CD8-positive, alpha-beta memory T cell (primary cell): ENCODE measurements at places on chromosomes 3 and 15.

- DNase-seq: peak; percentile 78
Observed at GRCh38 chr3:10194328-10195071, 29.8 kb downstream of the IRAK2 start.

DNA sequence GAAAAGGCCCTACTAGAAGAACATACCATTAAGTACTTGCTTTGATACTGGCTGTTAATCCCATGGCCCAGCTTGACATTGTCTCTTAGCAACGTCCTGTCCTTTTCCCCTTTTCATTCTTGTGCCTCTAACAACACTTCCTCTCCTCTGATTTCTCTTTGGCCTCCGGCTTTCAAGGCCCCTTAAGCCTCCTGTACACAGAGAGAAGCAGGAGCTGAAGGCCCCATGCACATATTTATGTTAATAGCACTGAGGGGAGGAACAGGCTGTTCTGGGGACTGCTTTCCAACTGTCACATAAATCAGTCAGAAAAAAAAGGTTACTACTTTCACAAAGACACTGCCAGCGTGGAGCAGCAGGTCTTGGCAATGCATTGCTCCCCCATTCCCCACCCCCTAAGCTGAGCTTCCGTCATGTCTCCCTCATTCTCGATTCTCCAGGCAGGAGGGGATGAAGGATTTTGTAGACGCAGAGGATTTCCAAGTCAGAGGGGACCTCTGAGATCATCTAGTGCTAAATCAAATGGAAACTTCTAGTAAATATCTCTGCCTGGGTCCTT, 257.4 kb upstream of the ADAMTS9 start:
- DNase-seq: no peak

DNA sequence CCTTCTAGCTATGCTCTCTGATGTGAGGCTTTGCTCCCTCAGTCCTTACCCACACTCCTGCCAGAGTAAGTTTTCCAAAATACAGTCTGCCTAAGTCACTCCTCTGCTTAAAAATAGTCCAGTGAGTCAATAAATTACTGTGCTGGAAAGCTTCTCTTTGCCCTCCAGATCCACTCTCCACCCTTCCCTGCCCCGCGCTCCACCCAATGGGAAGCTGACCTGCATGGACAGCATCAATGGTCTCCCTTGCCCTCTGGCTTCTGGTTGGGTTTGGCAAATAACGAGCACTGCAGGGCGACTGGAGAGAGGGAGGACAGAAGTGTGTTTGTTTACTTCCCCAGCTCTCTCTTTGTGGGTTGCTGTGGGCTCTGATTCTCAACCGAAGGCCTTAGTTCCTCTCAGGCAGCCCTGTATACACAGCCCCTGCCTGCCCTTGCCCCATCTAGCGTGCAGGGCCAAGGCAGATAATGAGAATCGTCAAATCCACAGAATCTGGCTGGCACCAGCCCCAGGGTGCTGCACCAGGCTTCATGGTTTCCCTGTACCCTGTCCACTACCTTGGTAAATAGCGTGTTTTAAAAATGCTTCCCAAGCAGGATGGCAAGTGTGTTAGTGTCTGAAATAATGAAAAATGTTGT, 110.4 kb downstream of the ADAMTSL3 start:
- no peak for DNase-seq

GRCh38 chr3:29468187-29468586, 187.3 kb downstream of the RBMS3 start:
- DNase-seq: no peak

- DNase-seq: no peak
Observed at GRCh38 chr3:46536758-46537157, 29.3 kb downstream of the LRRC2 start.

GRCh38 chr15:98412852-98413251, 235.5 kb upstream of the IGF1R start:
- no peak for DNase-seq

DNA sequence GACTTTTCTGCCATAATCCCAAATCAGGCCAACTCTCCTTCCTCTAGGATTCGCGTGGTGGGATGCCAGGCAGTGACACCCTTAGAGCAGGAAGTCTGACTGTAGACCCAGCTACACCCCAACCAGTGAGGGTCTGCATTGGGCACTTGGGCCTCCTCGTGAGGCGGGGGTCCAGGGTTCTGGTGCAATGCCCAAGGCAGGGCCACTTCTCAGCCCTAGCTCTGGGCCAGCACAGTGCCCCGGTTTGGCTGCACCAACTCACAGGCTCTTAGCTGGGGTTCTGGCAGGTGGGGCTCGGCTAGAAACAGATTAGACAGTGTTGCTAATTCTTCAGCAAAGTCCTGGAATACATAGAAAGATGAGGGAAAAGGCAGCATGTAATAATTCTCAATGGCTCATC, 12.7 kb downstream of the CDAN1 start:
- DNase-seq: no peak

GRCh38 chr15:56982987-56983386, 64.5 kb downstream of the TCF12 start:
- no peak for DNase-seq

DNA sequence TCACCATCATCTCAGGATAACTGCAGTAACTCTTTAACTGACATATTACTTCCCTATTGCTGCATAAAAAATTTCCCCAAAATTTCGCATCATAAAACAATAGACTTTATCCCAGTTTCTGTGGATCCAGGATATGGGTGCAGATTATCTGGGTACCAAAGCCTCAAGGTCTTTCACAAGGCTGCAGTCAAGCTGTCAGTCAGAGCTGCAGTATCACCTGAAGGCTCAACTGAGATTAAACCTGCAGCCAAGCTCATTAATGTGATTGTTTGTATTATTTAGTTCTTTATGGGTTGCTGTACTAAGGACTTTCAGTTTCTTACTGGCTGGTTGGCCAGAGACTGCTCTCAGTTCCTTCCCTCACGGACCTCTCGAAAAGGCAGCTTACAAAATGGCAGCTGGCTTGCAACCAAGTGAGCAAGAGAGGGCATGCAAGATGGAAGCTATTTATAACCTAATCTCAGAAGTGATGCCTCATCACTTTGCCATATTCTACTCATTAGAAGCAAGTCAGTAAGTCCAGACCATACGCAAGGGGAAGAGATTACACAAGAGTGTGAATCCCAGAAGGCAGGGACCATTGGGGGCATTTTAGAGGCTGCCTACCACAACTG, 54.9 kb downstream of the DCUN1D1 start:
- DNase-seq: no peak

GRCh38 chr15:33161209-33161608, 33.3 kb downstream of the FMN1 start:
- no peak for DNase-seq

GRCh38 chr15:66673410-66674322, 28.4 kb upstream of the SMAD6 start:
- DNase-seq: peak; percentile 8

DNA sequence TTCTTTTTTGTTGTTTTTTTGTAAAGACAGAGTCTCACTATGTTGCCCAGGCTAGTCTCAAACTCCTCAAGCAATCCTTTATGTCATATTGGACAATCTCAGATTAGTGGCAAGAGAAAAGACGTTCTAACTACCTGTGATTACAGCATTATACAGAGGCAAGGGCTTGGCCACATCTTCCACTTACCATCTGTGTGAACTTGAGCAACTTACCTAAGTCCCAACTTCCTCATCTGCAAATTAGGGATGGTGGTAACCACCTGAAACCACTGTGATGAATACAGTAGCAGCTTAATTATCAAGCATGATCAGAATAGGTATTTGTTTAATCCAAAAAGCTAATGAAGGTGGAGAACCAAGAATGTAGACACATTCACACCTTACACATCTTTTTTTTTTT, 16.1 kb downstream of the LRRC2 start:
- no peak for DNase-seq

DNA sequence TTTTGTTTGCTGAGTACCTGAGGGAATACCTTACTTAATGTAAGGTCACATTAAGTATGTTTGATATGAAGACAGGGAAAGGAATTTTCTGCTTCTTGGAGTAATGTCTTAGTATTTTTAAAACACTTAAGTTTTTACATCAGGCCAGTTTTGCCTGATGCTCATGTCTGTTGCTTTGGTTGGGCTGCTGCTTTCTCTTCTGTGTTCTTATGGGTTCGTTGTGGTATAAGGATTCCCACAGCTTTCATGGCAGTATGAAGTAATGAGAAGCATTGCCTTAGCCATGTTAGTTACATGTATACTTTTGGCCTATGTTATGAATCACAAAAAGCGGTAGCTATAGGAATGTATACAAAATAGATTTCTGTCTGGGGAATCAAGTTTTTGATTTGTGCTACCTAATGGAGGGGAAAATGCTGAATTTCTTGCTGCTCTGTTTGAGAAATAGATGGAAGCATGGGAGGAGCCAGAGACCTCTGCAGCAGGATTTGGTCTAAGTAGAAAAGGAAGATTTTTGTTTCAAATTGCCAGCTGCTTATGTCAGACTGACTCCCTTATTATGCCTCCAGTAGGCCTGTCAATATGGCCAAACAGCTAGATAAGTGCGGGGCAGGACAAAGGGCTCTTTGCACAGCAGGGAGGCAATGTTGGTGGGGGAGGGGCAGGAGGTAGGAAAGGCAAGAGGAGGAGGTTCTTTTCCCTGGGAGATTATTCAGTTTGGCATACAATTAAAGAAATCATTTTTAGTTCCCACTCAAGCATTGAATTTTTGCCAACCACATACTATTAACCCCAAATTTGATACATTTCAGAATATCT, 5.2 kb downstream of the SETD5 start:
- no peak for DNase-seq

DNA sequence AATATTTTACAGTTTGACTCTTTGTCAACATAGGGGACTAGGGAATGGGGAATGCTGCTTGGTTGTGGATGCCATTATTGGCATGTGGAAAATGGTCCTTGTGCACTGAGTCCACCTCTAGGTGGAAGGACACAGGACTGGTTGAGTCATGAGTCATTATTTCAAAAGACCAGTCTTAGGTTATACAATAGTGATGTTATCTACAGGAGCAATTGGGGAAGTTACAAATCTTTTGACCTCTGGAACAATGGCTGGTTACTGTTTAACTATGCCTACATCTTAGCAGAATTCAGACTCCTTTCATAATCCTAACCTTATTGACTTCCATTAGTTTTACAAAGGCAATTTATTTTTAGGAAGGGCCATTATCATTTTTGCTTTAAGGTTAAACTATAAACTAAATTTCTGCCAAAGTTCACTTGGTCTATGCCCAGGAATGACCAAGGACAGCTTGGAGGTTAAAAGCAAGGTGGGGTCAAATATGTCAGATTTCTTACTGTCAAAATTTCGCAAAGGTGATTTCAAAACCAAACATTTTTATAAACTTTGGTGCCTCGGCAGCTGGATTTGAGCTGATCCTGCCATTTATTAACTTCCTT, 11.8 kb upstream of the CCR8 start:
- DNase-seq: no peak

- DNase-seq: no peak
Observed at GRCh38 chr3:181917027-181917426, 205.3 kb downstream of the SOX2 start.
